ENCODE measurements at places on chromosomes 16 and 17.

GRCh38 chr16:693766-694165 is 3.6 kb upstream of the WDR24 start:
- DNase-seq = no peak

DNA sequence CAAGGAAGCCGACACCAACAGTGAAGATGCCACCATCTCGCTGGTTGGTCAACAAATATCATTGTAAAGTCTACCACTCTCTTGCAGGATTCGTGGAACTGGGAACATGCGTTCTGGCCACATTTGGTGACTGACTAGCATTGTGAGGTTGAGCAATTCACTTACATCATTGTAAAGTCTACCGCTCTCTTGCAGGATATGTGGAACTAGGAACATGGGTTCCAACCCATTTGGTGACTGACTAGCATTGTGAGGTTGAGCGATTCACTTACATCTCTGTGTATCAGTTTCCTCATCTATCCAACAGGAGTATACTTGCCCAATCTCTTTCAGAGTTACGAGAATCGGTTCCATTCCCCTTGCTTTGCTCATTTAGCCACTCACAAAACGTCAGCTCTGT is 42.6 kb upstream of the RPH3AL start:
- no peak for DNase-seq

DNA sequence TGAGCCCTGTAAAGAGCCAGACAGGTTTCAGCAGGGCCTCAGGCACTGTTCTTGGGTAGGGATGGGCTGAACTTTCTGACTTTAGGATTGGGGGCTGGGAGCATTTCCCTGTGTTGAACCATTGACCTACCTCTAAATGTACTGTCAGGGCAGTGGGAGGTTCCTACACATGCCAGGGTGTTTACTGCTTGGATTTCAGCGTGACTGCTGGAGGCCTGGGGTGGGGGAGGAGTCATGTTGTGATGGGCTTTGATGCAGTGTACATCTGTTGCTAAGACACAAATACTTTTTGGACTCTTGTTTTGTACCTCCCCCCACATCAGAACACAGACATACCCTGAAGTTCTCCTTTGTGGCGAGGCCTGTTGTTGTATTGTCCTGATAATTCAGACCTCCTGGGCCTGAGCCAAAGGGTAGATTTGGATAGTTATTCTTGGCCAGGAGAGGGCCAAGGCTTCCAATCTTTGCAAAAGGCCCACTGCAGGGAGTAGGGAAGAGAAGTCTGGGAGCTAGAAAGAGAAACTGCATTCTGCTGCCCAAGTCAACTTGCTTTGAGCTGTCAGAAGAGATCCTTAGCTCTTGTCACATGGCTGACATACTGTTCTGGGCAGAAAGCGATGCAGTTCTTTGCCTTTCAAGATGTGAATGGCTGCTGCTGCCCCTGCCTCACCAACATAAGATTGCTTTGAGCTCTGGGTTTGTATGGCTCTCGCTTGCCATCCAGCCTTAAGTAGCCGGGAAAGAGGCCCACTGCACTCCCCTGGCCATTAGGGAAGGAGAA is 3.7 kb downstream of the NFE2L1 start:
- DNase-seq = no peak

DNA sequence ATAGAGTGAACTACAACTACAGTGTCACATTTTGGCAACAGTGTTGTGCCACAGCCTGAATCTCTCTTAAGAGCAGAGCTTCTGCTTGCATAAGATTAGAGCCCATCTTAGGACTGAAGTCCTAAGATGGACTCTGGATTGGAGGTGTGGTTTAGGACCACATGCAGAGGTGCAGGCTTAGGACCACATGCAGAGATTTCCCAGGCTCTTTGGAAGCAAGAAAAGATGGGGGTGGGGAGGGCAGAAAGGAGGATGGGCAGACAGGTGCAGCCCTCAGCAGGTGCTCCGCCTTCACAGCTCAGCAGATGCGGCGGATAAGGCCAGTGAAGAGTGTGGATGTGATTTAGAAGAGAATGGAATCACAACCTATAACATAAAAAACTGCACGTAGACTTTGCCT is 128.7 kb downstream of the TANGO6 start:
- no peak for DNase-seq

DNA sequence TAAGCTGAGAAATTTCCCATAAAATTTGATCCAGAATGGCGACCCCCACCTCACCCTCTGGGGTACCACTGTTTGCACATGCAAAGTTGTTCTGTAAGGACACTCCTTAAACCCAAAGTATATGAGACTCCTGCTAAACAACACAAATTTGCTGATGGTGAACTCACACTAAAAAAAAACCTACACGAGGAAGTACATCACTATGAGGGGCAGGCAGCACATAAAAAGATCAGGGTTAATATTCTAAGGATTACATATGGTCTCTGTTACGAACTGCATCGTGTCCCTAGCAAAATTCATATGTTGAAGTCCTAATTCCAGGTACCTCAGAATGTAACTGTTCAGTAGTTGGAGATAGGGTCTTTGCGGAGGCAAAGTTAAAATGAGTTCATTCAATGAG is 60.3 kb downstream of the LYRM1 start:
- DNase-seq = no peak

GRCh38 chr17:79401704-79402674 is 208.9 kb downstream of the RBFOX3 start:
- no peak for DNase-seq

GRCh38 chr17:49977463-49978389 is 8.7 kb downstream of the DLX4 start:
- DNase-seq = no peak

DNA sequence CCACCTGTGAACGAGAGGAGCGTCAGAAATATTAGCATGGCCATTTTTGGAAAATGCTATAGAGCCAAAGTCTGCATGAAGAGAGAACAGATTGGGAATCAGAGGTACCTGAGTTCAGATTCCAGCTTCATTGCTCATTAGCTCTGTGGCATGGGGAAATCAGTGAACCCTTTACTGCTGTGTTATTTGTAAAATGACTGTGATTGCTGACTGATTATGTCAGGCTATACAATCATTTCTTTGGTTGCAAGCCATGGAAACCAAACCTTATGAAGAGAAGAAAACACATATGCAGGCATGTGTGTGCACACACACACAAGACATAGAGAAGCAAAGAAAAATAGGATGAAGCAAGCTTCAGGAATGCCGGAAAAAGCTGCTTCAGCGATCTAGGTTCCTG is 101.4 kb upstream of the HSBP1 start:
- DNase-seq = no peak

- DNase-seq = no peak
Observed at GRCh38 chr16:9860876-9861275, 321.4 kb downstream of the GRIN2A start.

- DNase-seq = no peak
Observed at GRCh38 chr16:67384778-67385510, 8.4 kb downstream of the TPPP3 start.

DNA sequence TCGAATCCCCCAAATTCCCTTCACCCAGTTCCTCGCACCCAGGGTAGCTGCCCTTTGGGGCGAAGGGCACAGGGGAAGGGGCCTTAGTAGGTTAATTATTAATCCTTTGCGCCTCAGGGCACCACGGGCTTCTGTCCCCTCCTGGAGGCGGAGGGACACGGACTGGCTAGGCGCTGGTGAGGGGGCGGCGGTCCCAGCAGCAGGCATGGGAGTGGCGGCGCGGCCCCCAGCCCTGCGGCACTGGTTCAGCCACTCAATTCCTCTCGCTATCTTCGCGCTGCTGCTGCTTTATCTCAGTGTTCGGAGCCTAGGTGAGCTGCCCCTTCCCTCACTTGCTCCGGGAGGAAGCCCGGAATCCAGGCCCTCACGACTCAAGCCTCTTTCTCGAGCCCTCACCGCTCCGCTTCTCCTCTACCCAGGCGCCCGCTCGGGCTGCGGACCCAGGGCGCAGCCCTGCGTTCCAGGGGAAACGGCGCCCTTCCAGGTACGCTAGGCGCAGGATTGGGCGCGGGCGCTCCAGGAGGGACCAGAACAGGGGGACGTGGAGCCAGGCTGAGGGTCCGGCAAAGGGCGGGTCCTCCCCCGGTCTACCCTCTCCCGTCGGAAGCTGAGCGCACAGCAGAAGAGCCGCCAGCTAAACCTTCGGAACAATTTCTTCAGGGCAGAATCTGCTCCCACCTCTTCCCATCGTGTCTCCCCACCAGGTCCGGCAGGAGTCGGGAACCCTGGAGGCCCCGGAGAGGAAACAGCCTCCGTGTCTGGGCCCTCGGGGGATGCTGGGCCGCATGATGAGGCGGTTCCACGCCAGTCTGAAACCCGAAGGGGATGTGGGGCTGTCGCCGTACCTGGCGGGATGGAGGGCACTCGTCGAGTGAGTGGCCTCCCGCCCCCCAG is at the start of gene GLTPD2:
Gene GLTPD2 (plus strand): TSS at position 158 of the 894 bp plus-strand sequence. CDS start 48 bp downstream, at position 206.
- no peak for DNase-seq

DNA sequence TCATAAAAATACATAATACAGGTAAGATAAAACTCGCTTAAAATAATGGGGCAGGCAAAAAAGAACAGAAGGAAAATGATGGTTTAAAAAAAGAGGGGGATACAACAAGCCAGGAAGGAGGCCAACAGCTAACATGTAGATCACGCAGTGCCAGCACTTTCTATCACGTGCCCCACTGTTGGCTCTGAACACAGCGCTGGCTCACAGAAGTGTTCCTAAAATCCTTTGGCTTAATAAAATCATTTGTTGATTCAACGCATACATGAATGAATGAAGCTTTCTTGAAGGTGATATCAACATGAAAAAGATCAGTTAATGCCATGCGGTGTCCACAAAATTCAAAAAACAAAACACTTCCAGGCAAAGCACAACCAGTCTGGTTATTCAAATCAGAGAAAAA is 8.5 kb downstream of the ITGAE start:
- no peak for DNase-seq

- DNase-seq = peak; percentile 30
Observed at GRCh38 chr17:74646231-74646630, 22.7 kb upstream of the CD300E start.

DNA sequence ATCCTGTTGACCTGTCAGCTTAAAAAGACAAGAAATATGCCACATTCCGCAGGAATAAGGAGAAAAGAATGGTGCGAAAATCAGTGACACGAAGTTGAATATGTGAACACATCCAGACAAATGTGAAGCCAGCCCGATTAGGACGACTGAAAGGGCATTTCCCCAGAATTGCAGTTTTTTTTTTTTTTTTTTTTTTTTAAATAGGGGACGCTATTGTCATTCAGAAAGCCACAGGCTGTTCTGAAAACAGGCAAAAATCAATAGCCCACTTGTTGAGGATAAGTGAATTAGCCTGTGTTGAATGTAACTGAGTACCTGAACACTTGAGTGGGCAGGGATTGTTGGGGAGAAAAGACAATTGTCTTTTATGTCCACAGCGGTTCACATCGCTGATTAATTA is 507.1 kb downstream of the WWOX start:
- DNase-seq = no peak

DNA sequence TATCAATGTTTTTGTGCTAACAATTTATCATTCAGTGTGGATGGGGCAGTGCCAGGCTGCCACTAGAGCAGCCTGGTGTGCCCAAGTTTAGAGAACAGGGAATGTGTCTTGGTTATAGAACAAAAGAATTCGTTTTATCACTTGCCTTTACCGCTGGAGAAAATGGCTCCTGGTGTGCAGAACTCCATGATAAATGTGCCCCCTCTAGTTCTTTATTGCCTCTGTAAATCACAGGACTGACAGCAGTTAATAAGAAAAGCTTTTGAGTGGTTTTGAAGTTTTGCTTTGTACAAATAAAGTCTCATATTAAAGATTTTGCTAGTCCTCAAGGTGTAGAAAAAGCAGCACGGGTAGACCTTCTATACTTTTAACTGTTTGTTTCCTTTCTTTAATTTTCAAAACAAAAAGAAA is 28.2 kb upstream of the PSMD7 start:
- DNase-seq = no peak

DNA sequence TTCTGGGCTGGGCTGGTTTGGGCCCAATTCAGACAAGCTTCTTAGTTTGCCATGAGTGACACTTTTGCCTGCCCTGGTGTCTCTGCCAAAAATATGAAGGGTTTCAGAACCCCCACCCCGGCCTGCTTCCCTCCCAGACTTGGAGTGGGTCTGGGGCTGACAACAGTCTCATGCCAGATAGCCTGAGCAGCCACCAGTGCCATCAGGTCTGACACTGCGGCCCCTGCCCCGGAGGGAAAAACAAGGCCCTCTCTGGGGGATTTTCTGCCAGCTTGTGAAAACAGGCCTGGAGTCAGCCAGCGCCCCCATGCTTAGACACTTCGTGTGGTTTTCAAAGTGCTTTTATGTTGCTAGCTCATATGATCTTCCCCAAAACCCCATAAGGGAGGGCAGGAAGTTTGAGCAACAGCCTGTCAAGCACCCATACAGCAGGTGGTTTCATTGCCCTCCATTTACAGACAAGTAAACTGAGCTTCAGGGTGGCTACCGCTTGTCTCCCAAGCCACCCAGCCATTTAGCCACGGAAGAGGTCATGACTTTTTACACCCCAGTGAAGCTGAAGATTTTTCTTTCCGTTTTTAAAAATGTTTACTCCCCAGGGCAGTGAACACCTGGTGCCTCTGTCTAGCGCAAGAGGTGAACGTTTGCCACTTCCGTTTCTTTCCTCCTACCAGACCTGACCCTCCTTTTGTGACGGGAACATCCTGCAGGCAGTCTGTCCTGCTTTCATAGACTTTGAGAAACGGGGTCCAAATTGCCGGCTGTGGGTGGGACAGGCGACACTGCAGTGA is 300.6 kb downstream of the SEC14L1 start:
- DNase-seq = no peak

DNA sequence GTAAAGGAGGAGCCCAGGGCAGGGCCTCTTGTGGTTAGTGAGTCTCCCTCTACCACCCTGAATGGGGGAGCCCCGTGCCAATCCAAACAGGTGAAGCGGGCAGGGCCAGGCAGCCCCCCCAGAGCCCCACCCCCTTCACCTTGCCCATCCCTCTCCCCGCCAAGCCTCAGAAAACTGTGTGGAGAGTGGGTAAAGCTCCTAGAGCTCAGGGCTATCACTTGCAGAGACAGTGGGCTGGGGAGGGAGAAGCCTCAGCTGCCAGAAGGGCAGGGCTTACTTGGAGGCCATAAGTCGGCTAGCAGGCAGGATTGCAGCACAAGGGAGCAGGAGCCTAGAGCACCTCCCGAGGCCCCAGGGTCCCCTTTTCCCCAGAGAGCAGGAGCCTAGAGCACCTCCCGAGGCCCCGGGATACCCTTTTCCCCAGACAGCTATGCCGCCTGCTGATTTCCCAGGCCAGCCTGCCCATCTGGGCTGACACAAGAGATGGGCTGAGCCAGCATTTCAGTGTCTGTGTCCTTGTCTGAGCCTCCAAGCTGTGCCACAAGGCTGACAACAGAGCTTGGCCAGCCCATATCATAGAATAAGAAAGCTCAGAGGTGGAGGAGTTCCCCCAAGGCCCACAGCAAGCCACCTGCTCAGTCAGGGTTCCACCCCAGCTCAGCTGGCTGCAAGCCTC is 6.7 kb upstream of the KRT14 start:
- no peak for DNase-seq
